ENCODE measurements at places on chromosomes 1 and 21.

- DNase-seq, result no peak
These were observed 287.3 kb downstream of the VAV3 start for GRCh38 chr1:107677697-107678096.

DNA sequence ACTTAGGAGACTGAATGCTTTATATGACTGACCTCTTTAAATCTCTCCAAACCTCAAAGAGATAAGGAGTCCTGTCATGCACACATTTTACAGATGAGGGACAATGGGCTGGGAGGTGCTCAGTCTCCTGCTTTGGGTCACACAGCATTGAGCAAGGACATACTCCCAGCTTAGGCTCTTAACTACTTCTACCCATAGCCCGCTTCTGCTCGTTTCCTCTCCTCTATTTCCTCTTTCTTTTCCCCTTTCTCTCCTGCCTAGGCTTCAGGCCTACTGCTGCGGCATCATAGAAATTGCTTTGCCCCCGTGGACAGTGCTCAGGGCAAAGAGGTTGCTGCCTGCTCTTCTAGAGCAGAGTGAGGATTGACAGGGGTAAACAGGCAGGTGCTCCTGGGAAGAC, 12.4 kb upstream of the ZNF691 start:
- no peak for DNase-seq

DNA sequence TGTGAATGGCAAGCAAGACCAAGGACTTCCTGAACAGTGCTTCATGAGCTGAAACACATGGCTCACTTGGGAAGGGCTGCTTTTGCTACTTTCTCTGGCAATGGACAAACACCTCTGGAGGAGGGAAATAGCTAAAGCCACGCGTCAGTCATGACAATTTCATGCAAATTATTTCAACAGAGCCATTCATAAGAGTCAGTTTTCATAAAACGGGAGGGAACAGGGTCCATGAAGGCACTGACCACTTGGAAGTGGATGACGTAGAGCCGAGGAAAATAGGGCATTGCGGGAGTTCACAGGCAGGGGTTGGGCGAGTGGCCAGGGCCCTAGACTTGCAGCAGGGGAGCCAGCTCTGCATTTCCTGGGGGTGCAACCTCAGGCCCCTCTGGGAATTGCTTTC, 43.9 kb downstream of the SDC3 start:
- no peak for DNase-seq

GRCh38 chr1:169460191-169460833, 25.4 kb downstream of the SLC19A2 start:
- no peak for DNase-seq

DNA sequence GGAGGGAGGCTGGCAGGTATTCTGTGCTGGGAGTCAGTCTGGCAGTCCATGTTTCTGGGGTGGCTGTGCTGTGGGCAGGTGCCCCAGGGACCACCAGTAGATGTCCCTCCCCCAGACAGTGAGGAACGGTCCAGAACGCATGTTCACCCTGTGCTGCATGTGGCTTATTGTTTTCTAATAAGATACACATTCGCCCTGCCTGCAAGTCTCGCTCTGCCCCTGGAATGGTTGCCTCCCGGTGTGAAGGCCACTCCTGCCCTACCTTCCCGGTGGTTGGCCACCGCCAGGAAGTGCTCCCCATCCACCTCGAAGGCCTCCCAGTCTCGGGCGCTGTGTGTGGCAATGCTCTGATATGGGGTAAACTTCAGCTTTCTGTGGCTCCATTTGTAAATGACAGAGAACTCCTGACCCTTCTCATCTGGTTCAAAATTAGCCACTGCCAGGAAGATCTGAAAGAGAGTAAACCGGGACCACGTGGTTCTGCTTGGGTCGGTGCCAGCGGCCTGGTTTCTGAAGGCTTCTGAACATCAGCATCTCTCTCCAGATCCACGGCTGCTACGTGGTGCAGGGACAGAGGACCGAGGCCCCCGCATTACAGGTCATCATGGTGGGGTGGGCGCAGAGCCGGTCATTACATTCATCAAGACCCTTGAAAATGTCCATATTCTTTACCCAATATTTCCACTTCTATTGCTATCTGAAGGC, 14.5 kb downstream of the KRTAP10-1 start:
- no peak for DNase-seq

GRCh38 chr1:78298349-78298748, 192.4 kb upstream of the PTGFR start:
- no peak for DNase-seq
